ENCODE measurements at places on chromosomes 5 and 9.

- no peak for DNase-seq
Measured at GRCh38 chr5:138616508-138616907, 41.3 kb upstream of the HSPA9 start.

DNA sequence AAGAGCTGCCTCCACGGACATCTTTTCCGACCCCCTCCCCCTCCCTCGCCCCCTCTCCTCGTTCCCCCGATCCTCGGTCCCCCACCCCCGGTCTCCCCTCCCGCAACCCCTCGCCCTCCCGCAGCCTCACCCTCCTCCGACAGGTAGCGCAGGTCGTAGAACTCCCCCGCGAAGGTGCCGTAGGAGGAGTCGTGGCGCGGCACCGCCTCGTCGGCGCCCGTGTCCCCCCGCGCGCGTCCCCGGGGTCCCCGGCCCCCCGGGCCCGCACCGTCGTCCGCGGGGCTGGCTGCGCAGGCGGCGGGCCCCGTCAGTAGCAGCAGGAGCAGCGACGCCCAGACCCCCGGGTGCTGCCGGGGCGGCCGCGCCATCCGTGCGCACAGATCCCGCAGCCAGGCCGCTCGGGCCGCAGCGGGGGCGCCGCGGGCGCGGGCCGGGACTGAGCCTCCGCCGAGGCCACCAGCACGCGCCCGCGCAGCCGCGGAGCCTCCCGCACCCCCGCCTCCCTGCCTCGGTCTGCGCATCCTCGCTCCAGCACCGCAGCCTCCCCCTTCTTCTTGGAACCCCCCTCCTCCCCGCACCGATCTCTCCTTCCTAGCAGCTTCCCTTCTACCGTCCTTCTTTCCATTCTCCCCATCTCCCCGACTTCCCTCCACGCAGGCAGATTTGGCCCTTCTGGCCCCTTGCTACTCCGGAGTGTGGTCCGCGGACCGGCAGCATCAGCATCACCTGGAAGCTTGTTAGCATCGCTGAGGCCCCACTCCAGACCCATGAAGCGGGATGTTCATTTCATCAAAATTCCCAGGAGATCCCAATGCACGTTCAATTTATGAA is at the start of gene FRRS1L:
FRRS1L (minus strand) TSS at position 479 of the 831 bp plus-strand sequence; CDS start at position 368, 111 bp downstream.
- no peak for DNase-seq

DNA sequence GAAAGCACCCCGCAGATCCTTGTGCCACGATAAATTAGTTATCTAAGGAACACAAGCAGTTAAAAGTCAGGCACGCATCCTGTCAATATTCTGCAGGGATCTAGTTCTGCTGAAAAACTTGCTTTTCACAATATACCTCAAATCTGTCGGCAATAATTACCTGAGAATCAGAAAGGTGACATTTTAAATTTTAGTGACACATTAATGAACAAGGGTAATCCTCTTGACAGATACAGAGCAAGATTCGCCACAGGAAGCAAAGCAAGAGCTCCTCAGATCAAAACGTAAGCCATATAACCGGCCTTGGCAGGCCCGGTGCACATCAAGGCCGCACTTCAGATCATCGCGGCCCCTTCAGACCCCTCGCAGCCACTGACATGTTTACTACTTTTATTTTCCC is 185.7 kb downstream of the ATPSCKMT start:
- DNase-seq, result no peak

GRCh38 chr9:132931178-132931735 is 13.2 kb downstream of the TSC1 start:
- DNase-seq, result no peak

GRCh38 chr9:81108391-81108790 is 581.0 kb downstream of the TLE1 start:
- DNase-seq, result no peak

DNA sequence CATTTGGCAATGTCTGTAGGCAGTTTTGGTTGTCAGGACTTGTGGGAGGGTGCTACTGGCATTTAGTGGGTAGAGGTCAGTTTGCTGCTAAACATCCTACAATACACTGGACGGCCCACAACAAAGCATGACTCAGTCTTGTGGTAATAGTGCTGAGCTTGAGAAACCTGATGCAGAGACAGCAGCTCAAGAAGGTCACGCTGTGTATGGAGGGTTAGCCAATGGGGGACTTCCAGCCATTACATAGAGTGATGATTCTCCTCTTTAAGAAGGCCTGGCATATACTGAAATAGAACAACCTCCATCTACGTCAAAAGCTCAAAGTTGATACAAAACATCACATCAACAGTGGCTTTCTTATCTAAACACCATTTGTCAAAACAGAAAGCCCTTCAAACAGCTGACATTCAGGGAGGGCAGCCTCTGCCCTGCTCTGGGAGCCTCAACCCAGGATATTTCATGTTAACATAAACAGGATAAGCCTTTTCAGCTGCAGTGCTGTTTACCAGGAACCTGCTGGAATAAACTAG is 143.0 kb downstream of the GPBP1 start:
- no peak for DNase-seq

DNA sequence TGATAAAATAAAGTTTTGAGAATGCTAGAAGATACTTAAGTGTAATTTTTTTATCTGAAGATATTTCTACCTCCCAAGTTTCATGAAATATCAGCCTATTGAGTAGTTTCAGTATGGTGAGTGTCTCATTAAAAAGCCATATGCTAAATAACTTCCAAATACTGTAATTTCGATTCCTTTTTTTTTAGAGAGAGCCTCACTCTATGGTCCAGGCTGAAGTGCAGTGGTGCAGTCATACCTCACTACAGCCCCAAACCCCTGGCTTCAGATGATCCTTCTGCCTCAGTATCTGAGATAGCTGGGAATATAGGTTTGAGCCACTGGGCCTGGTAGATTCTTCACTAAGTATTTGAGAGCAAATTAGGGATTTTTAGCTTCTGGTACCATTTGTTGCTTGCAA is 24.5 kb downstream of the CDC42SE2 start:
- no peak for DNase-seq

- DNase-seq, result no peak
Measured at GRCh38 chr5:82100303-82101077, 128.7 kb downstream of the ATG10 start.

GRCh38 chr9:110954822-110955291 is 83.4 kb downstream of the LPAR1 start:
- DNase-seq, result no peak
